Activated T-cell treated with anti-CD3 and anti-CD28 coated beads, Interleukin-2, amount 50 U/mL, for 4 hours (primary cell): ENCODE measurements at places on chromosomes 1 and 21. TPM values are rescaled to one million over a fixed set of nuclear protein-coding genes. Genes with fewer than 3 reads are reported as not detected.

The LPAR3 gene
- 0.18 TPM for total RNA-seq

The EPB41 gene
- 66.3 TPM for total RNA-seq

The LYPD8 gene
- total RNA-seq = not detected

The MIXL1 gene
- total RNA-seq = not detected

The LCE3A gene
- total RNA-seq = not detected

The BACH1 gene
- total RNA-seq = 23.8 TPM

The PTTG1IP gene
- 34.6 TPM for total RNA-seq

The CFAP410 gene
- 30.2 TPM for total RNA-seq

The LRRC38 gene
- not detected for total RNA-seq

DNA sequence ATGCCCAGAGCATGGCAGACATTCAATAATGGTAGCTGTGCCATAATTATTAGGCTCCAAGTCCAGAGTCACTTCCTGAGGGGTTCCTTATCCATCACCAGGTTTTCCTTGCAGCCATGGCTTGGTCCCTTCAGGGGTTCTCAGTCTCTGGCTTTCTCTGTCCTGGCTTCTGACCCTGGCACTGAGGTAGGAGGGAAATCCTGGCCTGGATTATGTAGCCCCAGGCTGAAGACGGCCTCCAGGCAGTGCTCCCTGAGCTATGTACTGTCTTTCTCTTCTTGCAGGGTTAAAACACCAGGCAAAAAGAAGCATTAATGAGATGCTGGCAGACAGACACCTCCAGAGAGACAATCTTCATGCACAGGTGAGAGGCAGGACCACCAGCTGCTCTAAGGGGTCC, 9.5 kb upstream of the PADI3 start:
- no peak for DNase-seq

GRCh38 chr21:34520764-34521508, 8.9 kb upstream of the KCNE1 start:
- no peak for DNase-seq

DNA sequence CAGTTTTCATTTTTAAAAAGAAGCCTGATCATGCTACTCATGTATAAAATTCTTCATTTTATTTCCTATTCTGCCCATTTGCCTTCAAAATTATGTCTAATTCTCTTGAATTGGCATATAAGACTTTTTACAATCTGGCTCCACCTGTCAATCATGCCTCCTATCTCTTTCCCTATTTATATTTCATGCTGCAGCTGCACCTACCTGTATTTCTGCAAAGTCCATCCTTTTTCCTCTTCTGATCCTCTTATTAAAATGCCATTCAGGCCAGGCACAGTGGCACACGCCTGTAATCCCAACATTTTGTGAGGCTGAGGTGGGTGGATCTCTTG, 30.6 kb upstream of the UAP1 start:
- no peak for DNase-seq

DNA sequence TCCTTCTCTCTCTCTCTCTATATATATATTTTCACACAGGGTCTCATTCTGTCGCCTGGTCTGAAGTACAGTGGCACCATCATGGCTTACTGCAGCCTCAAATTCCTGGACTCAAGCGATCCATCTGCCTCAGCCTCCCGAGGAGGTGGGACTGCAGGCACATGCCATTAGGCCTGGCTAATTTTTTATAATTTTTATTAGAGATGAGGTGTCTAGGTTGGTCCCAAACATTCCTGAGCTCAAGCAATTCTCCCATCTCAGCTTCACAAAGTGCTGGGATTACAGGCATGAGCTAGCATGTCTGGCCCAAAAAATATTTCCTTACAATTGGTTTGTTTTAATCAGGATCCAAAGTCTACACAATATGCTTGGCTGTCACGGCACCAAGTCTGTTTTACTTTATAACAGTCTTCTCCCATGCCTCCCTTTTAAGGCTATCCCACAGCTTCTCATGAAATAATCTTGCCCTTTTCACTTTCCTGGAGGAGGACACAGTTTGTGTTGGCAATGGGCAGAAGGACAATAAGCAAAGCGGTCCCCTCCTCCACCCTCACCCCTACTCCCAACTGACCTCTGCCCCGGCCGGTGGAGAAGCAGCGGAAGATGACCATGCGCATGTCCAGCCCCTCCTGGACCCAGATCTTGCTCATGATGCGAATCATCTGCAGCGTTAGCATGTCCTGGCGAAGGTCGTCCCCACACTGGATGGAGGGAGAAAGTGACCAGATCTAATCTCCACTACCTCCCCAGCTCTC, 28.2 kb upstream of the PPP1R15B start:
- no peak for DNase-seq

- no peak for DNase-seq
These were observed 1.6 kb downstream of the SLC19A2 start for GRCh38 chr1:169484101-169484500.

GRCh38 chr1:188877668-188878067, 1600.0 kb downstream of the BRINP3 start:
- no peak for DNase-seq

- DNase-seq = no peak
These were observed 71.6 kb downstream of the DNTTIP2 start for GRCh38 chr1:93807311-93807930.

- DNase-seq = no peak
These were observed 373.1 kb upstream of the CXADR start for GRCh38 chr21:17139696-17140095.

GRCh38 chr1:156809281-156809680, 7.4 kb downstream of the SH2D2A start:
- no peak for DNase-seq

GRCh38 chr1:46599059-46599970, 4.8 kb downstream of the MKNK1 start:
- no peak for DNase-seq

DNA sequence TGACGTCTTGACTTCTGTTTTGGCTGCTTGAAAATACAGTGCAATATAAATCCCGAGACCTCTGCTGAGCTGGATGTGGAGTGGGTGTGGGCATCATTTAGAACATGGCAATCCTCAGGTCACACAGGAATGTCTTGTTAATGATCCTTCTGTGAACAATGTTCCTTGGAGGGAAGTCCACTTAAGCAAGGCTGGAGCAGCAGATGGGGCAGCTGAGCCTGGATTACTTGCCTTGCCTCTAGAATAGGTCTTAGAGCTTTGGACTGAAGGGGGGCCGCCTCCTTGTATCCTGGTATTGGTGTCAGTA, 926 bp upstream of the SCMH1 start:
- DNase-seq = no peak

DNA sequence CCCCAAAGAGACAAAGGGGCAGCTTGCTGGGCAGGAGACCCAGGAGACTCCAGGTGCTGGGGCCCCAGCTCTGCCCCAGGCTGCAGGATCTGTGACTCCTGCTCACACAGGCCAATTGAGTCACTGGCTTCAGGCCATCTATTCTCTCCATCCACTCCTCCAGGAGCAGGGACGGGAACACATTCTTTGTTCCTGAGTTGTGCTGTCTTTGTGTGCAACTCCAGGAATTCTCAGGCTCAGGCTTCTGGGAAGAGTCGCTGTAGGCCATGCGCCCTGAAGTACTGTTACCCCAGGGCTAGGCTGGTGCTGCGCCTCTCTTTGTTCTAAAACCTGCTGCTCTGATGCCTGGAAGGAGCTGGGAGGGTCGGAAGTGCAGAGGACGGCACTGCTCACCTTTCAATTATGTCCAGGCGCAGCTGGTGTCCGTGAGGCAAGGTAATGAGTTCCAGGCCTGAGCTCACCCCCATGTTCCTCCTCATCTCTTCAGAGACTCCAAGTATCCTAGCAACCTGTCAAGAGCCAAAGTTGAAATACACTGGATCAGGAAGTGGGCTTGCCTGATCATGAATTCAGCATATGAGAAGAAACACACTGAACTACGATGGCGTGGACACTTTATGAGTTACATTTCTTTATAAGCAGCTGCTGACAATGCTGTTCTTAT, 105.9 kb downstream of the BCAR3 start:
- no peak for DNase-seq

GRCh38 chr1:218426343-218426657, 81.2 kb downstream of the TGFB2 start:
- no peak for DNase-seq

DNA sequence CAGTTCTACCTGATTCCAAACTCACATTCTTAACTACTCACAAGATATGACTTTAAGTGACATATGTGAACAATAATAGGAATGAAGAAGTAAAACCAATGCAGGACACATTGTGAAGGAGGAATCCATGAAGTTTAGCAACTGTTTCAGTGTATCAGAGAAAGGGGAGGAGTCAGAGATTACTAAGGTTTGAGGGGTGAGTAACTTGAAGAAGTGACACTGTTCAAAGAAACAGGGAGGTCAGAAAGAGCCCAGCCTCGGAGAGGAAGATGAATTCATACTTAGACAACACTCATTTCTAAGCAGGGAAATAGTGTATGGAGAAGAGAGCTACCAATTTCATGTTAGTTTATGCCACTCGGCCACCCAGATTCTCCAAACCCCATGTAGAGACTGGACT, 28.2 kb upstream of the RPF1 start:
- DNase-seq = no peak

DNA sequence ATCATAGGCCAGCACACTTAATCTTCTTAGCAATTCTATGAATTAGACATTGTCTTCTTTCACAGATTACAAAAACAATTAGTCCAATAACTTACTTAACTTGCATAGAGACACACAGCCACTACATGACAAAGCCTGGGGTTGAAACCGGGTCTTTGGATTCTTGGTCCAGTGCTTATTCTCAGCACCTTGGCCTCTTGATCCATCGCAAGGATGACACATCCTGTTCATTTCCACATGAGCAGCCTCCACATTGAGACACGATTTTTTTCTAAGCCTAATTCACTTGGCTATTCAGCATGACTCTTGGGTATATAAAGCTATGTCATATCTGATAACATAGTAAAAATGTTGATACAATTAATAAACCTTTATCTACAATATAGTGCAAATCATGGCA, 221.0 kb upstream of the FOXD3 start:
- DNase-seq = no peak

DNA sequence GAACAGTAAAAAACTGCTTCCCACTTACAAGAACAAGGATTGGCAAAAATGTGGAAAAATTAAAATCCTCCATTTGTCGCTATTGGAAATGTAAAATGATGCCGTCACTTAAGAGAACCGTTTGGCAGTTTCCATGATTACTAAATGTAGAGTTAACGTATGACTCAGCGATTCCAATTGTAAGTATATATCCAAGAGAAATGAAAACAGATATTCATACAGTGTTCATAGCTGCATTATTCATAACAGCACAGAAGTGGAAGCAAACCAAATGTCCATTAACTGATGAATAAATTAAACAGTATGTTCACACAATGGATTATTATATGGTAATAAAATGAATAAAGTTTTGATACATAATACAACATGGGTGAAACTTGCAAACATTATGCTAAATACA, 971.0 kb downstream of the AMY1C start:
- DNase-seq = no peak

- no peak for DNase-seq
These were observed 52.7 kb upstream of the CXADR start for GRCh38 chr21:17460094-17460493.

DNA sequence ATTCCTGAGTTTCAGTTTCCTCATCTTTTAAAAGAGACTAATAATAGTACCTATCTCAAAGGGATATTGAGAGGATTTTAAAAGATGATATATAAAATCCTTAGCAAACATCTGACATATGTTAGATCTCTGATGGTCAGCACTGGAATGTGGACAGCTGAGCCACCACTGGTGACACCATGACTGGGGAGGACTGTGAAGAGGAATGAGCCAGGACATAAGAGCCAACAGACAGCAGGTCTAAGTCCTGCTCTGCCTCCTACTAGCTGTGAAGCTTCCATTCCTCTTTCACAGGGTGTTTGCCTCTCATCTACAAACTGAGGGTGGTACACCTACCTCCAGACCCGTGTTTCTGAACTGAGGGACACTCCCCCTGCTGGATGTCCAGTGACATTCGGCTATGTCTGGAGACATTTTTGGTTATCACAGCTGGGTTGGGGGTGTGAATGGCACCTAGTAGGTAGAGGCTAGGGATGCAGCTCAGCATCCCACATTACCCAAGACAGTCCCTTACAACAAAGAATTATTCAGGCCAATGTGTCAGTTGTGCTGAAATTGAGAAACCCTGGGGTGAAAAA, 109.1 kb upstream of the OLIG2 start:
- no peak for DNase-seq

- no peak for DNase-seq
These were observed 115.2 kb upstream of the TSPAN2 start for GRCh38 chr1:115204513-115204912.

- peak; percentile 14 for DNase-seq
These were observed 36.0 kb downstream of the GPR3 start for GRCh38 chr1:27428316-27429028.

DNA sequence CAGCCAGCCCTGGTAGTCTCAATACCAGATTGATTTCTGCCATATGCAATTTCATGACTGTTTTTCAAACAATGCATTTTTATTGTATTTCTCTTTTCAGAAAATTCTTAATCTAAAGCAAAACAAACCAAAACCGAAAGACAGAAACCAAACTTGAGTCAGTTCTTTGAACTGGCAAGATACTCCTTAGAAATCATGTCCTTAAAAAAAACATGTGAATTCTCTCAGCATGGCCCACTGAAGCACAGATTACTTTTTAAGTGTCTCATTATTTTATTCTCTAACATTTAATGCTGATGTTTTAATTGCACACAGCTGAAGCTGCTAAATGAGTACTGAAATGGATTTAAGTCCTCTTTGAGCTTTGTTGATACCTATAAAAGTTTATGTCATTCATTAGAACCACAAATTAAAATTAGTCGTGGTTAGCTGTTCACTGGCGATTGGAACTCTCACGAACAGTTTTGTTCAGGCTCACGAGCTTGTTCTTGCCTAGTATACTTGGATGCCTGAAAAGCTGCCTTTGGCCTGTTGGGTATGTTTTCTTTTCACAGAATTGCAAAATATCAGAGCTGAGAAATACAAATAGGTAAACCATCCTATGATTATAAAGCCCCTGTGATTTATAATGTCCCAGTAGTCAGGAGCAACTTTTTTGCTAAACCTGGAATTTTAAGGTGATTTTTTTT, 87.5 kb downstream of the CAMTA1 start:
- no peak for DNase-seq

- DNase-seq = no peak
These were observed 268.2 kb downstream of the HMCN1 start for GRCh38 chr1:186002406-186002805.

GRCh38 chr1:19484338-19484797, 971 bp downstream of the CAPZB start:
- DNase-seq = no peak

DNA sequence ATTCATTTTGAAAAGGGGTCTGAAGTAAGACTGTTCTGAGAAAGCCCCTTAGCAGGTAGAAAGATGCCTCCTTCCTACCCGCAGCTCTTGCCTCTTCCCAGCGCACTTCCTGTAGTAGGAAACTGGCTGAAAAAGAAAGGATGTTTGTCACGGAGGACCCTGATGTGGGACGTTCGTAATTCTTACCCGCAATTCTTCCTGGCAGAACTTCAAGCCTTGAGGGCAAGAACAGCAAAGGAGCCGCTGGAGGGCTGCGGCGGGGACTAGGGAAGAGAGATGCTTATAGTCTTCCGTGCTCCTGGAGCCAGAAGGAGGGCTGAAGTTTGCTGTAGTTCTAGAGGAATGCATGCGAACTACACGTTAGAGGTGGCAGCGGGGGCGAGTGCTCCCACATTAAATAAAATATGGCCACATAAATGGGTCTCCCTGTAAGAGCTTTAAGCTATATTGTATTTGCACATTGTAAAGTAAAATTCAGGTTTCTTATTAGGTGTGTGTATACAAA, 6.3 kb downstream of the C1orf53 start:
- DNase-seq = no peak

GRCh38 chr21:23822760-23823159, 1784.5 kb downstream of the MRPL39 start:
- no peak for DNase-seq
